ENCODE measurements at places on chromosomes 1 and 21.

GRCh38 chr21:46503922-46504550 lies 45.3 kb downstream of the DIP2A start:
- DNase-seq: no peak

DNA sequence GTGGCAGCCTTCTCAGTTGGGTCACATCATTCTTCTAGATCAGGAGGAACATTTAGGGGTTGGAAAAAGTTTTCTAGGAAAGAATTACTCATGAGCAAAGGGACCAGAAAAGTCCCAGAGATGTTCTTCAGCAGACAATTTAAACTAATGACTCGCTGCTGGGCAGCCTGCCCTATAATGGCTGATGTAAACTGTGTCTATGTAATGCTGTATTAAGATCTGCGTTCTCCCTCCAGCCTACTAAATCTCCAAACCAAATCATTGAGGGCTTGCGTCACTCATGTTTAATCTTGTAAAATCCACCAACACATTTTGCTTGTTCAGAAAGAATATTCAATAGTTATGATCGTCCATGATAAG lies 92.1 kb downstream of the LRRC8C start:
- no peak for DNase-seq

- no peak for DNase-seq
Observed at GRCh38 chr1:31112266-31112935, 46.9 kb upstream of the PUM1 start.

DNA sequence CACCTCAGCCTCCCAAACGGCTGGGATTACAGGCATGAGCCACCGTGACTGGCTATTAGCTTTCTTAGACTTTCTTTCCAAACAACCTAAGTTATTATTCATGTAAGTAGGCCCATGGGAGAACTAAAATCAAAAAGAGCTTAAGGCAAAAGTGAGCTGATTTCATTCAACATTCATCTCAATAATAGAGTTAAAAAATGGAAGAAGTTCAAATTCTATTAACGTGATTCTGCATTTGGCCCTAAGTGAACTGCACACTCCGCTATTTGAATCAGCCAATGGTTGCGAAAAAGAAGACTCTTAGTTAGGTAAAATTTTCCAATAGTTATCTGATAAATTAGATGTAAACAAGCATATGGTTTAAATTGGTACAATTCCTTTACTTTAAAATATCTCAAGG lies 68.6 kb upstream of the WARS2 start:
- no peak for DNase-seq

DNA sequence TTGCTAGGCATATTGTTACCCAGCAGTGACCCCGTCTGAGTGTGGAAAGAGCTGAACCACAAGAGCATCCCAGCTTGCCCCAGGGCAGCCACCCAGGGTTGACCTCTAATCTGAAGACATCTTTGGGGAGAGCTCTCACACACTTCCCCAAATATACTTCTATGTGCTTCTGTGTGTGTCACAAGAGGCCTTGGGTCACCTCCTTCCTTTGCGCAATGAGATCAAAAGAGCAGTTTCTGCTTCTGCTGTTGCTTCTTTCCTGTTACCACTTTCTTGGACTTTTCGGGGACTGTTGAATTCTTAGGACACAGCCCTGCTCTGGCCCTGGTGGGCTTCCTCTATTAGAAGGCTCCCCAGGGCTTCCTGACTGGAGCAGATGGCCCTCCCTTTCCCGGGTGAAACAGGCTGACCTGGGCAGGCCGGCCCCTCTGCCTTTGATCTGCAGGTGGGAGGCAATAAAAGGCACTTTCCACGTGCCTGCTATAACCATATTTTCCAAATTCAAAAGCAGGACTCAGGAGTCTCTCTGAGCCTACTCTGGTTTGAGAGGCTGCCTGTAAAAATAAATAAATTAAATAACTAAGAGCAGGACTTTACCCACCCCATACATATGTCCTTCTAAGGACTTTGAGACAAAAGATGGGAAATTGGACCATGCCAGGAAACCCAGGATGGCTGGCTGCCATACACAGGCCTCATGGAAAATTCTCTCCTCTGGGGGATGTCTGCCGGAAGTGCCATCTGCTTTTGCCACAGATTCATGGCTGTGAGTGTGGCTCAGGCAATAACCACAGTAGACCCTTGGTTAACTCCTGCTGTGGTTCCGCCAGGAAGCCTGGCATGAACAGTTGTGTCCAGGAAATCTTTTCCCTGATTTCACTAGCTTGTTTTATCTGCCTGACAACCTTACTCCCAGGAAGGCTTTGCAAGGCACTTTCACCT lies 28.3 kb upstream of the RCSD1 start:
- DNase-seq: peak; percentile 27

- DNase-seq: no peak
Observed at GRCh38 chr1:191851799-191852595, 306.3 kb upstream of the RGS18 start.

- DNase-seq: no peak
Observed at GRCh38 chr21:16194095-16194787, 464.5 kb downstream of the USP25 start.

DNA sequence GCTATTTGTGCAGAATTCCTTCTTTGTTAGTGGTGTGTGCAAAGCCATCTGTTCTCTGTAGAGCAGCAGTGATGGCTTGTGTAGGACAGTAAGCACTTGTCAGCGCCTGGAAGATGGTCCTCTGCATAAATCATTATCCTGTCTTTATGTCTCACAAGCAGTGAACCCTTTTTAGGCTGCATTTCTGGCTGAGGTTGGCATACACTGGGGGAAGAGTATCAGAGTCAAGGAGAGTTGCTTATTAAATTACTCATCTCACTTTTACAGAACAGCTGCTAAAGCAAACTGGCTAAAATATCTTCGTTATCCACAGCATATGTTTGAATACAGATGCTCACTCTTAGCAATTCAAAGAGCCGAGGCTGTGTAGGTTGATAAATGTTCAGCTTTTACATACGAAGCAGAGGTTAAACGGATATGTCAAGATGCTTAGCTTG lies 54.6 kb upstream of the NCAM2 start:
- no peak for DNase-seq

- no peak for DNase-seq
Observed at GRCh38 chr1:5847013-5847659, 145.1 kb downstream of the NPHP4 start.

- DNase-seq: no peak
Observed at GRCh38 chr1:78672428-78672827, 22.8 kb downstream of the IFI44 start.

- DNase-seq: no peak
Observed at GRCh38 chr21:27362249-27362648, 395.4 kb upstream of the ADAMTS5 start.

DNA sequence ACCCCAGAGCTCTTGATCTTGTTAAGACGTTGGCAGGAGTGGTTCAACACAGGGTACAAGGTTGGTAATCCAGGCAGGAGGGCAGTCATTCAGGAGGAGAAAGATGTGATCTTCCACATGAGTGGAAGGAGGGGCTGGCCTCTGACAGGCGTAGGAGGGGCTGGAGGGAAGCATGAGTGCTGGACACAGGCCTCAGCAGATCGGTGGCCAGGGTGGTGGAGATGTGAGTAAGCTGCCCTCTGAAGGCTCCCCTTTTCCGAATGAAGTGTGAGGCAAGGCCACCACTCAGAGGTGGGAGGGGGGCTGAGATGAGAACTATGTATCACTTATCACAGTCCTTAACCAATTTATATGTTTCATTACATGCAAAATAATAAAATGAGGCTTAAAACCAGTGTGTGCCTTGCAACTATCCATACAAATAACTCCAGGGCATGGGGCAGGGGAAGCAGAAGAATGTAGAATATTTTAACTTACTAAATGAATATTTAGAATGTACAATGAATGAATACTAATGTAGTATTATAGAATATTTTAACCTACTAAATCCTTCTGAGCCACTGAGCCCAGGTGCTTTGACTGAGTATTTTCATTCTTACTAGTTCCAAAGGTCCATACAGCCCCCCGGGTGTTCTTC lies 103.5 kb upstream of the TLR5 start:
- DNase-seq: no peak

DNA sequence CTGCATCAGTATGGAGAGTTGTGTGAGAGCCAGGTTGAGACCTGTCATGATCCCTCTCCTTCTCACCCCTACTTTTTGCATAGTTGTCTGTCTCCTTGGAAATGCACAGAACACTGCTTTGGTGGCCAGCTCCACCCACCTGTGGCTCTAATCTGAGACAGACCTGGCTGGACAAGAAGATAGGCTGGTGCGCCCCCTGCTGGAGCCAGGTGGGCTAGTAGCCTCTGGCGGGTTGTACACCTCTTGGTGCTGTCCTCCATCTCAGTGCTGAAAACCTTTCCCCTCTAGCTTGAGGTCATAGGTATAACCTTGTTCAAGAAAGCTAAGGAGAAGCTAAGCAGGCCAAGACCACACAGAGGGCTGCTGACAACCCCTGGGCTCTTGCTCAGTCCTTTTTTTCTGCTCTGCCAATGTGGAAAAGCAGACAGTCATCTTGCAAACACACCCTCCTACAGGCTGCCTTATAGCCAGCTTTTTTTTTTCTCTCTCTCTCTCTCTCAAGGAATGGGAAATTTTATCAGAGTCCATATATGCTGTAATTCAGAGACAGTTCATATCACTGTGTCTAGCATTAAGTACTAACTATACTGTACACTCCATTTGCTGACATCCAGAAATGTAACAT lies 58.8 kb upstream of the SPATA6 start:
- peak; percentile 1 for DNase-seq

GRCh38 chr1:99643021-99643779 lies 2.7 kb upstream of the PALMD start:
- DNase-seq: no peak

DNA sequence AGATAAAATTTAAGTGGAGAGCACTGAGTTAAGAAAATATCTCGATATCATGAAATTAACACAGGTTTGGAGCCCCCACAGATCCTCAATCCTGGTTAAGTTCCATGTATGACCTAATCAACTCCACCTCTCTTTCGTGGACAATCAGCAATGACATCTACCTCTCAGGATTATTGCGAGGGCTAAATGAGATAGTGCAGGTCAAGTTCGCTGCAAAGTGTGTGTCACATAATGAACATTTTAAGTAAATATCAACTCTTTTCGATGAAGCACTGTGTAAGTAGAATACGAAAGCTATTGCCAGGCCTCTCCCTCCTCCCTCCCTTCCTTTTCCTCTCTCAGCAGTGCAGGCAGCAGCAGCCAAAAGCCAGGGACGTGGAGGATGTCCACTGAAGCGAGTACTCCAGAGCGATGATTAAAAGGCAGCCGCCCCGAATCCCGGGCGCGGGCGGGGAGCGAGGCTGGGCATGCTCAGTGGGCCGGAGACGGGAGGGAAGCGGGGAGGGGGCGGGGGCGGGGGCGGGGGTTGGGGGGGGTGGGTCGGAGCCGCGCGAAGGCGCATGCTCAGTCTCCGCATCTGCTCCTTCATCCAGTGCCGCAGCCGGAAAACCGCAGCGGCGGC lies at the start of gene CAMSAP2:
TSS of gene CAMSAP2 (plus strand) at position 567 of the 622 bp plus-strand sequence. CDS start 935 bp downstream, outside the sequence.
- DNase-seq: peak; percentile 66

- no peak for DNase-seq
Observed at GRCh38 chr1:17447501-17447992, 8.1 kb upstream of the RCC2 start.

GRCh38 chr1:210340841-210341240 lies 12.1 kb downstream of the HHAT start:
- DNase-seq: peak; percentile 33

DNA sequence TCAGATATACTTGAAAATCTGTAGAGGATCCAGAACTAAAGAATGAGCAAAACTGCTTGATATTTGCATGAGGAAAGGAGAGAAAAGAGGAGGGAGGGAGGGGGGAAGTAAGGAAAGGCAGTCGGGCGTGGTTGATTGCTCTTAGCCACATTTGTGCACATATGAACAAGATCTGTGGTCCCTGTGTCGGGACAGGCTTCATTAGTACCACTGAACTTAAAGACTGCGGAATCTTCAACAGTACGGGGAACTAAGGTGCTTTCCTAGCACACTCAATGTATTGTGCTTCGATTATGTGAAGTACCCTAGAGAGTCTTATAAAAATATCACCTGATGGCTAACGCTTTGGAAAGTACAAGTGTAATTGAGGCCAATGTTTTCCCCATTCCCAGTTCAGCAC lies 59.9 kb downstream of the ZBTB18 start:
- DNase-seq: no peak

DNA sequence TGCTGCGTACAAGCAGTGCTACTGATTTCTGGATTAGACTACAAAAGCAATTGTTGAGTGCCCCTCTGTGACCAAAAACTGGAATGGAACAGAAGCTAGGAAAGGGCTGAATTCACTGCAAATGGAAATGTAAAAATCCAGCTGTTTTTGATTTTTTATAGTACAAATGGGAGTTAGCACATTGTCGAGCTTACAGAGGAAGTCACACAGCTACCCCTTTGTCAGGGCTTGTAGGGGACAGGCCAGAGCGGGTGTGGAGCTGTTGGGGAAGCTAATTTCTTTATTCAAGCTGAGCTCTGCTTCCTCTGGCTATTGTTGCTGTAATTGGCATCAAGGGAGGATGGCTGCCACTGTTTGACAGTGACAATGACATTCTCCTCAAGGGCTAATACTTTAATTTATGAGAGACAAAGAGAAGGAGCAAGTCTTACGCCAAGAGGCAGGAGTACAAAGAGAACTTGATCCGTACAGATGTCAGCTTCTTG lies 96.1 kb downstream of the SLC35F3 start:
- no peak for DNase-seq

GRCh38 chr21:42733874-42734273 lies 80.5 kb downstream of the PDE9A start:
- no peak for DNase-seq

GRCh38 chr1:203508463-203509073 lies 14.6 kb downstream of the OPTC start:
- DNase-seq: no peak

GRCh38 chr21:36456729-36457414 lies 23.1 kb downstream of the CLDN14 start:
- no peak for DNase-seq

DNA sequence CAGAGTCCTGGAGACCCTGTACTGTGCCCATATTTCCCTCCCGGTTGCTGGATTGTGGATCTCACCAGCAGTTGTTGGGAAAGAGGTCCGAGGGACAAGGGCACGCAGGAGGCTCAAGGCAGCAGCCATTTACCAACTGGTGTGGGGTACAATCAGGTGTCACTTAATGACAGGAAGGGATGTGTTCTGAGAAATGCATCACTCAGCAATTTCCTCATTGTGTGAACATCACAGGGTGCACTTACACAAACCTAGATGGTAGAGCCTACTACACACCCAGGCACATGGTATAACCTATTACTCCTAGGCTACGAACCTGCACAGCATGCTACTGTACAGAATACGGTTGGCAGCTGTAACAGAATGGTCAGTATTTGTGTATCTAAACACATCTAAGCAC lies 20.7 kb downstream of the SLC44A3 start:
- DNase-seq: no peak

- DNase-seq: no peak
Observed at GRCh38 chr1:230507666-230508402, 81.7 kb upstream of the PGBD5 start.

DNA sequence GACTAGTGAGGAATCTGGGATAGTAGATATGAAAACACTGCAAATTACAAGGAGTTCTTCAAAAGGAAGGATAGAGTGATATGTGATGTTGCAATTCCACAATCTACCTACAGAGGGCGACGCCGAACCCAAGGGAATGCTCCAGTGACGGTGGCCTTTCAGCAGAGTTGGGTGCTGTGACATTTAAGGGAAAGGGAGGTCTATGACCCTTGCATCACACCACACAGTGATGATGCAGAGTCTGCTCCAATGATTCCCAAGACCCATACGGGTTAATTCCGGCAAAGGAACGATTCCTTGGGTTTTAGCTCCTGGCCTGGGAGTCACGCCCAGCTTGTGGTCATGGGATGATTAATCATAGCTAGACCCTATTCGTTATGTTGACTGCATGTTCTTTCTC lies 123.0 kb upstream of the IGSF21 start:
- DNase-seq: no peak

GRCh38 chr1:202316186-202316585 lies 25.6 kb downstream of the UBE2T start:
- no peak for DNase-seq

GRCh38 chr1:239239529-239239928 lies 146.8 kb upstream of the CHRM3 start:
- DNase-seq: no peak

Data from CD4-positive, alpha-beta T cell treated with Interleukin-1 beta for 1 hour (primary cell).